ENCODE measurements at places on chromosomes 16 and 17.

- DNase-seq, result no peak
Observed at GRCh38 chr17:6474906-6475305, 30.7 kb downstream of the PIMREG start.

DNA sequence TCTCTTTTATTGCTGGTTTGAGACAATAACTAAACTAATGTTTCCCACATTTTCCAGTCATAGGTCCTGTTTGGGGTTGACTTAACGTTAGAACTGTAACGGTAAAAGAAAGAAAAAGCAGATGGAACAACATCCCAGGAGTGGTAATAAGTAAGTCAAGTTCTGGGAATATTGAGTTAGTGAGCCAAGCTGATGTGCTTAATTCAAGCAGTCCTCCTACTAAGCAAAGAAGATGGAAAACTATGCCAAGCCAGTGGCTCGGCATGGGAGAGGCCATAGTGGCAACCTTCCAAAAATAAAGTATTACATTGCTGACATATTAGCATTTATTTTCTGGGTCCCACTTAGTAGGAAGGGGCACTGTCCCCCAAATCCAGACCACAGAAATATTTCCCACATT is 161.7 kb upstream of the CDH5 start:
- no peak for DNase-seq

GRCh38 chr16:22425036-22425801 is 50.8 kb upstream of the CDR2 start:
- no peak for DNase-seq

GRCh38 chr17:79530361-79531105 is 80.3 kb downstream of the RBFOX3 start:
- no peak for DNase-seq

- no peak for DNase-seq
Observed at GRCh38 chr17:45333702-45334092, 16.9 kb upstream of the MAP3K14 start.

DNA sequence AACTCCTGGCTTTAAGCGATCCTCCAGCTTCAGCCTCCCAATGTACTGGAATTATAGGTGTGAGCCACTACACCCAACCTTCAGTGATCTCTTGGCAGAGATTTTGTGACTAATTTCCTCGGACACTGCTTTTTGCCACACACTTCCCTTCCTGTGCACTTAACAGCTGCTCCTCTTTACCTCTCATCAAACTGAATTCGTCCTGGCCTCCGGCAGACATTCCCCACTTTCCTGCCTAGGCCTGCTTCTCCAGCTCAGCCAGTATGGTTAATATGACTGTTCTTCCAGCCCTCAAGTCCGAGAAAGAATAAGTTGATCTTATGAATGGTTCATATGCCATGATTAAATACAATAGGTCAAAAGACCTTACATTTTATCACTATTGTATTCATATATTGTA is 69.0 kb upstream of the MTMR4 start:
- no peak for DNase-seq

GRCh38 chr17:15012351-15012980 is 252.7 kb downstream of the PMP22 start:
- DNase-seq, result no peak

GRCh38 chr17:78826836-78827509 is 13.6 kb downstream of the USP36 start:
- DNase-seq, result no peak

DNA sequence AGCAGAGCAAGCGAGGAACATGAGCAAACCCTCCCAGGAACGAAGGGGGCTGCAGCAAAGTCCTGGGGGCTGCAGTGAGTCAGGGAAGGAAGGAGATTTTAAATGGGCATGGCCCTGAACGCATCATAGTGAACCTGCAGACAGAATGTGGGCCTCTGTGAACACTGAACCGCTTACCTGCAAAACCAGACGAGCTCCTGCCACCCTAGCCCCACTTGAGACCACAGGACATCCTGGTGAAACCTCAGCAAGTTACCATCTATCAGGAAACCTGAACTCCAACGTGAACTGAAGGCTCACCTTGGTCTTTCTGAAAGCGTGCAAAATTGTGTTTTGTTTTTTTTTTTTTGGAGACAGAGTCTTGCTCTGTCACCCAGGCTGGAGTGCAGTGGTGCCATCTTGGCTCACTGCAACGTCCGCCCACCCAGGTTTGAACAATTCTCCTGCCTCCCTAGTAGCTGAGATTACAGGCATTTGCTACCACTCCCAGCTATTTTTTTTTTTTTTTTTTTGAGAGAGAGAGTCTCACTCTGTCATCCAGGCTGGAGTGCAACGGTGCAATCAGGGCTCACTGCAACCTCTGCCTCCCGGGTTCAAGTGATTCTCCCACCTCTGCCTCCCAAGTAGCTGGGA is 30.8 kb downstream of the FANCA start:
- DNase-seq, result no peak

DNA sequence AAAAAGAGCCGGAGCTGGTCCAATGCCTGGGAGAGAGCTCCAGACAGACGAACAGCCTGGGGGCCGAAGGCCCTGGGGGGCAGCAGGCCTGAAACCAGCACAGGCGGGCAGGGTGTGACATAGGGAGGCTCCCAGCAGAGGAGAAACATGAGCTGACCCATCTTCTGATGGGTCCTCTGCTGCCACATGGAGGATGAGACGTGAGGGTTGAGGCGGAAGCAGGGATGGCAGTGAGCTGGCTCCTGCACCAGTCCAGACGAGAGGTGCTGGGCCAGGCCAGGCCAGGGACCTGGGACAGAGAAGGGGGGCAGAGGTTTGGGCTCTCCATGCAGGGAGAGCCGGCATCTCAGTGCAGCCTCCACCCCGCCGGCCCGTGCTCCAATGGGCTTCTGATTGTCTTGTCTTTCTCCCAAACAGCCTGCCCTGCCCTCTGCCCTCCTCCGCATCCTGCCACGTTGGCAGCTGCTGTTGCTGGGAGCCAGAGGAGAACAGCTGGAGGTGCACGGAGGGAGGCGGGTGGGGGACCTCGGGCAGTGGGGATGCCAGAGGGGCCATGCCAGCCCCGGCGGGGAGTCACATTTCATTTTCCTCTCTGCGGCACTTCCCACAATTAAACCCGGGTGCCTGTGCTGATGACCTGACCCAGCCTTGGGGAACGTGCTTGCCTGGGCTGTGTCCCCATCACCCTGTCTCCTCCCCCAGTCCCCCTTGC is 139.1 kb upstream of the GSE1 start:
- DNase-seq, result no peak

DNA sequence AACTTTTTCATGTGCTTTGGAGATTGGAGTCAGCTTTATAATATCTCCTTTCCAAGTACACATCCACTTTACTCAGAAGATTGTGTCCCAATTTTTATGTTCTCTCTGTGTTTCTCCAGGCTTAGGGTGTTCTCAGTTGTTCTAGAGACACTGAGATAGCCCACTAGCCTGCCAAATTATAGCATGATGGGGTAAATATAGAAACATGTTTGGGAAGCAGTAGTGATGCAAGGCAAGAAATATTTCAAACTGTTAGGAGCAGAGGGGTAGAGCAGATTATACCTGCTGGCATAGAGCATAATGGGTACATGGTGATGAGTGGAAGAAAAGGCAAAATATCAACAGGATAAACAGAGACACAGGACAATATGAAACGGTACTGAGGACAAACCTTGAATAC is 12.4 kb downstream of the SLFN11 start:
- no peak for DNase-seq

GRCh38 chr16:21698169-21699032 is 34.6 kb downstream of the OTOA start:
- no peak for DNase-seq

DNA sequence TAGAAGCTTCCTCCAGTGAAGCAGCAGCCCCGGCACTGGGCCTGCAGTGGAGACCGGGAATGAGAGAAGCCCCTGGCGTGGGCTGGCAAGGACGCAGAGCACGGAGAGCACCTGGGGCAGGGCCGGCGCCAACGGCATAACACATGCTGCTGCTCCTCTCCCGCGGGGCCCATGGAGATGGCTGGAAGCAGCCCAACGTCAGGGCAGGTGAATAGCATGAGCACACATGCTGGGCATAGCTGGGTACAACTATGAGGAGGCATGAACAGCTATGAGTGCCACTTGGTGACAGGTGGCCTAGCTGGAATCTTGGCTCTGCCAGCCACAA is 46.4 kb downstream of the IRF8 start:
- DNase-seq, result no peak

GRCh38 chr17:82285141-82285540 is 11.6 kb upstream of the CSNK1D start:
- no peak for DNase-seq

- peak; percentile 37 for DNase-seq
Observed at GRCh38 chr17:4739122-4740024, at the start of the genes CXCL16 and ZMYND15. CXCL16 (minus strand) TSS chr17:4739928; CDS start chr17:4739339, 589 bp downstream. ZMYND15 (plus strand) TSS chr17:4739833; CDS start chr17:4740549, 716 bp downstream.

DNA sequence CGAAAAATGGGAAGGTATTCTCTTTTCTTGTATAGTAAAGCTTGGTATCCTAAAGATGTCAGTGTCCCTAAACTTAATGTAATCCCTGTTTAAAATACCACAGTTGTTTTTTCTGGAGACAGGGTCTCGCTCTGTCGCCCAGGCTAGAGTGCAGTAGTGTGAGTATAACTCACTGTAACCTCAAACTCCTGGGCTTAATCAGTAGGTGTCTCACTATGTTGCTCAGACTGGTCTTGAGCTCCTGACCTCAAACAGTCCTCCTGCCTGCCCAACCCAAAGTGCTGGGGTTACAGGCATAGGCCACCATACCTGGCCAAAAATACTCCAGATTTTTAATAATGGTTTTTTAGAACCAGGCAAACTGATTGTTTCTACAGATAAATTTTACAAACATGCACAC is 8.2 kb downstream of the DCAF7 start:
- DNase-seq, result no peak

DNA sequence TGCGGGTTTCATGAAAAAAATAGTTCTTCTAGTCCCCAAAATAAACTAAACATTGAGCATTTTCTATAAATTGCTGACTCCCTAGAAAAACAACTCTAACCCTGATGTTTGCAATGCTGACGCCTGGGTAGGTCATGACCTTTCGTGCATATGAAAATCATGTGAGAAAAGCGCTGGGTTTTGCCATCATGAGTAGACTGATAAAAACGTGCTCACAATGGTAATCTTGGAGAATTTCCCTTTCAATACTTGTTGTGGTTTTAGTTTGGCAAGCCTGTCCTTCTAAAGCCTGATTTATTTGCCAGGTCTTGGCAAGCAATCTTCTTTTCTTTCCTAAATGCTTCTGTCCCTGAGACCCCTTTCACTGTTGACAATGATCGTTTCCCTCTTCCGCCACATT is 4.0 kb upstream of the CLEC10A start:
- no peak for DNase-seq

- no peak for DNase-seq
Observed at GRCh38 chr16:51022955-51023354, 128.1 kb downstream of the SALL1 start.

GRCh38 chr16:69654280-69654931 is 72.0 kb downstream of the NQO1 start:
- DNase-seq, result no peak

DNA sequence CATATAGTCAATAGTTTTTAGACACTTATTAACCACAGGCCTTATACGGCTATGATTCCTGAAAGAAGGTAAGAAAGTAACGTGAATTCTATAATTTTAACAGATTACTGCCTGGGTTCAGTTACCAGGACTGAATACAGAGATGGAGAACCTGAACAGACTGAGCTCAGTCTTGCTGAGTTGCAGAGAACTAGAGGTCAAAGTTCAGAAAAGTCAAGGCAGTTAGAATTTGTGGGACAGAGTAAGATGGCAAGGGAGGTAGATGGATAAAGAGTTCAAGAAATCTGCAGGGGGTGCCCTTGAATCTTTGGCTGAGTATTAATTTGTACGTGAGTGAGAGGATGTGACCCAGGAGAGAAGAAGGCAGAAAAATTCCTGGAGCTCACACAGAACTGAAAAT is 320.1 kb upstream of the MAF start:
- no peak for DNase-seq

- DNase-seq, result peak; percentile 63
Observed at GRCh38 chr17:81513372-81513752, 763 bp upstream of the ACTG1 start.

DNA sequence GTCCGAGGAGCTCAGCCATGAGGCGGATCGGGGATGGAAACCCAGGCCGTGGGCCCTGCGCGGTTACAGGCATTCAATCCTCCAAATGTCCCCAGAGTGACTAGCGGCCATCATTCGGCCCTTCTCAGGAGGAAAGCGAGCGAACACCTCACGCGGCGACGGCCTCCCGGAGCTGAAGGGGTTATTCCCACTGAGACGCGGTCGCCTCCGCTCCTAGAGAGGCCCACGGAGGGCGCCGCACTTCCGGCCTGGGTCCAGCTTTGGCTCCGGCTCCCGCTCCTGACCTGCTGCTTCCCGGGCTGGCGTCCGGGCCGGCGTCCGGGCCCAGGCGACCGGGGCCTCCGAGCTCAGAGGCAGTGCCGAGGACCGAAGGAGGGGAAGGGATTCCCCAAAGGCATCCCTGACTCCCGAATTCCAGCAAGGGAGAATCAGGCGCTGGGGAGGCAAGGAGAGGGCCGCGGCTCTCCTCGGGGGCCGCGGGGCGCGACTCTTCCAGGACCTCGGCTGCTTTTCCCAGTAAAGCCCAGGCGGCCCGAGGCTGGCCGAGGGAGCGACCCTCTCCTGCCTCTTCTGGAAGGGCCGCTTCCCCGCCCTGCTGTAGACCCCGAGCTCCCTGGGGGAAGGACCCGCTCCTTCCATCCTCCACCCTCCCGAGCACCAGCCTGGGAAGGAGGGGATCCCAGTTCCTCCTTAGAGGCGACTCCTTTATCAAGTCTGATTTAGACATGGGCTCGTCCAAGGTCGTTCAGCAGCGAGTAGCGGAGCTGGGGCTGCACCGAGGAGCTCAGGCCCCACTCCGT is 18.6 kb upstream of the ZNF629 start:
- DNase-seq, result peak; percentile 45

DNA sequence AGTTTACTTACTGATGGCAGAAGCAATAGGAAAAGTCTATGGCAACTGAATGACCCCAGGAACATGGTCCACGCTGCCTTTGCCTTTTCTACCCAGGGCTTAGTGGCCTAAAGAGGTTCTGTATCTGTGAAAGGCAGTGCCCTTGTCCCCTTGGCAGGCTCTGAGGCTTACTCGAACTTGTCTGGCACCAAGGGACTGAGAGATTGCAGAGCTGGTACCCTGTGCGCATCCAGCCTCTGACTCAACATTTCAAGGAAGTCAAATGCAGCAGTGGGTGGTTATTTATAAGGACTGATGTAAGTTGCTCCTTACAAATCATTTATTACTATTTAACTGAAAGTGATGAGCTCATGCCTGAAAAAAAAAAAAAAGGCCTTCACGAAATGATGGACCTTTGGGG is 299.9 kb upstream of the MYOCD start:
- no peak for DNase-seq

GRCh38 chr17:29709866-29710519 is 87.3 kb upstream of the CORO6 start:
- DNase-seq, result no peak

GRCh38 chr16:89184933-89185794 is 13.6 kb downstream of the CDH15 start:
- DNase-seq, result no peak
